ENCODE measurements at places on chromosomes 1 and 21.

DNA sequence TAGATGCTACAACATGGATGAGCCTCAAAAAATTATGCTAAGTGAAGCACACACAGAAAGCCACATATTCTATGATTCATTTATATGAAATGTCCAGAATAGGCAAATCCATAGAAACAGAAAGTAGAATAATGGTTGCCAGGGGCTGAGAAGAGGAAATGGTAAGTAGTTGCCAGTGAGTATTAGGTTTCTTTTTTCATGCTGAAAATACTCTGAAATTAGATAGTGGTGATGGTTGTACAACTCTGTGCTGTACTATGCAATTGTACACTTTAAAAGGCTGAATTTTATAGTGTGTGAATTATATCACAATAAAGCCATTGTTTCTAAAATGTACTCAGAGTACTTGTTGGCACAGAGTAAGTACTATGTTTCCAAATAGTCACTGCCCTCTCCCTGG lies 15.5 kb upstream of the GFI1 start:
- DNase-seq: no peak

GRCh38 chr1:219081943-219082925 lies 91.4 kb upstream of the LYPLAL1 start:
- DNase-seq: no peak

- DNase-seq: peak; percentile 91
Measured at GRCh38 chr1:15178571-15179484, 25.3 kb downstream of the TMEM51 start.

- DNase-seq: no peak
Measured at GRCh38 chr1:90309806-90310205, 314.9 kb downstream of the ZNF326 start.

- DNase-seq: no peak
Measured at GRCh38 chr1:217027403-217028080, 304.3 kb upstream of the ESRRG start.

DNA sequence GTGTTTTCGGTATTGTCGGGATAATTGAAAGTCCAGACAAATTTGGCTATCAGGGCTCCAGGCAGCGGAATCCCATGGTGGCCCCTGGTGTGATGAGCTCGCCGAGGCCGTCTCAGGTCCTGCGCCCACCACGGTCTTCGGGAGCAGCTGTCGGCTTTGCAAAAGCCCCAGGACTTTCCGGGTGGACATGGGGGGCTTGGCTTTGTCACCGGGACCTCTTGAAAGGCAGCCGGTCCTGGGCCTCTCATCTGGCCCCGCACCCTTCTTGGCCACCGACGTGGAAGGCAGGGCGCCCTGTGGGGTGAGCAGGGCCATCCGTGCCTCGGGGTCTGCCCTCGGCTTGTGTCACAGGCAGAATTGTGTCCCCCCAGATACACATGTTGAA lies 87.1 kb upstream of the ACTRT2 start:
- DNase-seq: no peak

- DNase-seq: no peak
Measured at GRCh38 chr1:109799445-109799844, 35.7 kb upstream of the EPS8L3 start.

GRCh38 chr1:27994060-27994459 lies 34.3 kb downstream of the XKR8 start:
- no peak for DNase-seq

GRCh38 chr1:167454894-167455785 lies 63.2 kb downstream of the CD247 start:
- peak; percentile 52 for DNase-seq

GRCh38 chr21:45469273-45470086 lies 64.5 kb downstream of the COL18A1 start:
- DNase-seq: no peak

DNA sequence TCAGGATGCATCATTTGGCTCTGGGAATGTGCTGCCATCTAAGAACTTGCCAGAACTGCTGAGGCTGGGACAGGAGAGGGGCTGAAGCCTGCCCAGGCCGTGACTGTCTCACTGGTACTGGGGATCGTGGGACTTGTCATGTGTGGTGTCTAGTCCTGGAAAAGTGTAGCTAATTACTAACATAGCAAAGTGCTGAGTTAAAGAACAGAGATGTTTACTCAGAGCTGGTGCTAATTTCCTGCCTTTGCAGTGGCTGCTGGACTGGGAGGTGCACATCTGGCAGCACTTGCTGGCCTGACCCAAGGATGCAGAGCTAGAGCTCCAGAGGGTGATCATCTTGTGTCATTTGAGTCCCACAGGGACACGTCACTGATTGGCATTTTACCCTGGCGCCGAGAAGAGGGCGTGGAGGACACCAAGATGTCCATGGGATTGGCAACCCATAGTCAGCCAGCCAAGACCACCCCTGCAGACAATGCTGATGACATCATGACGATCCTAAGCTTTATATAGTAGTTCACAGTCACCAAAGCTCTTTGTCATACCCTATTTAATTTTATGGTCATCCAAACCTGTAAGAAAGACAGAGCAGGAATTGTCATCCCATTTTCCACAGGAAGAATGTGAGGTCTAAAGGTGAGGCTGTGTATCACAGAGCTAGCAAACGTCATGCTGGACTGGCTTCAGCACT lies 110.1 kb upstream of the SLC44A3 start:
- DNase-seq: no peak

GRCh38 chr1:212218911-212219310 lies 66.3 kb upstream of the PPP2R5A start:
- DNase-seq: no peak

GRCh38 chr1:189782295-189782694 lies 695.4 kb downstream of the BRINP3 start:
- DNase-seq: no peak

DNA sequence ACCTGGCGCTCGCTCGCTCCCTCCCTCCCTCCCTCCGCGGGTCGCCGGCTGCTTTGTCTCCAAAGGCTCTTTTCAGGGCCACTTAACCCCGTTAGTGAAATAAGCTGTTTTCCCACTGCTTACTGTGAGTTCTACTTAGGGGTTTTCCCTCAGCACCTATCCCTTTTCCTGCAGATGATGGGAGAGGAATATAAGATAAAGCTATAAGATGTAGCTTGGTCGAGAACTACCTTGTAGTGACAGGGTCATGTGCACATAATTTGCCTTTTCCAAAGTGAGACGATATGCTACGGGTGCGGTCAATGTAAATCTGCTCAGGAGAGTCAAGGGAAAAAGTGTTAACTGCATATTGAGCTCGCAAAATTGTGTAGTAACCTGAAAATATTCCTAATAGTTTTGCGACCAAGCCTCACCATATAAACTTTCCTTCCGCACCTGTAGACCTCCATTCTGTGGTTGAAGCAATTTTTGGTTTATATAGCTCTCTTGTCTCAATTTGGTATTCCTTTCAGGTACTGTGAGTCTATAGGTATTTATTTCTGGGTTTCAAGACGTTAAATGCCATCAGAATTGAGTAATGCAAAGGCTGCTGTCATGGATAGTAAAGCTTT lies 55.8 kb upstream of the BOLA1 start:
- DNase-seq: no peak

DNA sequence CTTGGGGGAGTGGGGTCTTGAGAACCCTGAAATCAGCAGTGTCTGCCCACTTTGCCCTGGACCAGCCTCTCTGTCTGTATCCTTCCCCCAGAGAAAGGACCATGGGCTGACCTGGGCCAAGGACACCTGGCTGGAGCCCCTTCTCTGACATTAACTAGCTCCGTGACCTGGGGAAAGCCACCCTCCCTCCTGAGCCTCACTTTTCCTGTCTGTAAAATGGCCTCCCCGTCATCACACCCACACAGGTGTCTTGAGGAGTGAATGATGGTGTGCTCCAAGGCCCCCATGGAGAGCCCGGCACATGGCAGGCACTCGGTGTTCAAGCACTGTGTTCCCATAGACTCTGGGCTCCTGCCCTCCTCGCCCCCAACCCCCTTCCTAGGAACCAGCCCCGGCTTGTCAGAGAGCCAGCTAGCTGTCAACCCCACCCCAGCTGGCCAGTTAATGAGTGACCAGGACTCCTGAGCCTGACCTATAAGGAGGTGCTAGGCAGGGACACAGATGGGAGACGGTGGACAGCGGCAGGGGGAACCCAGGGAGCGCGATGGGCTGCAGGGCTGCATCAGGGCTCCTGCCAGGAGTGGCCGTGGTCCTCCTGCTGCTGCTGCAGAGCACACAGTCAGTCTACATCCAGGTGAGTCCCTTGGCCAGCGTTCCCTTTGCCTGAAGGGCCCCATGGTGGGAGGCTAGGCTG lies at the start of gene GUCA2B:
TSS of gene GUCA2B (plus strand) at position 504 of the 694 bp plus-strand sequence. CDS start at position 545, 41 bp downstream.
- no peak for DNase-seq

GRCh38 chr21:39137248-39138178 lies 45.7 kb downstream of the PSMG1 start:
- DNase-seq: peak; percentile 63

- no peak for DNase-seq
Measured at GRCh38 chr1:14724678-14725077, 126.2 kb downstream of the KAZN start.

- no peak for DNase-seq
Measured at GRCh38 chr1:2065699-2066098, 15.5 kb downstream of the PRKCZ start.

DNA sequence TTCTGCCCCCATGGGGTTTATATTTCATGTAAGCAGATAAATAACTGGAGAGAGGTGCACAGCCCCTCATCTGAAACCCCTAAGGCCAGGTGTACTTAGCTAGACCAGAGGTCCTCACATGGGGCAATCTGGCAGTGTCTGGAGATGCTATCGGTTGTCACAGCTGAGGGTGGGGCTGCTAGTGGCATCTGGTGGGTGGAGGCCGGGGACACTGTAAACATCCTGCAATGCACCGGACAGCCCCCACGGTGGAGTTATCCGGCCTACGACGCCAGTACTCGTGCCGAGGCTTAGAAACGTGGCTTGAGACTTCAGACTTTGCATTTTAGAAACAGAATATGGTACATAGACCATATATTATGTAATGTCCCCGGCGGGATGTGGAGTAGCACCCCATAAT lies 186.5 kb upstream of the VAMP3 start:
- DNase-seq: no peak

- peak; percentile 61 for DNase-seq
Measured at GRCh38 chr1:240435996-240436566, 175.9 kb downstream of the GREM2 start.

DNA sequence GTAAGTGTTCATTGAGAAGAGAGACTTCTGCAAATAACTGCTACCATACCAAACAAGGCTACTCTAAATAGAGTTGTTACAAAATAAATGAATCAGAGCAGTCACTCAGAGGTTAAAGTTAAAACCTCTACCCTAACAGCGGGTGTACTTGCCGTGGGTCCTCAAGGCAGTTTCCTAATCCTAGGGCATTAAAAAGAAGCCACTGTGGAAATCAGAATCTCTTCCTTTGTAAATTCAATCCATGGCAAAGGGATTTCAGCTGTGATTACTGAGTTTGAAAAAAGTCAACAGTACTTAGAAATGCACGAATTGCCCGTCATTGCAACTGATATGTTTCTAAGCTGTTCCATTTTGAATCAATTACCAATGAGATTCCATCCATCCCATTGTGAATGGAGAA lies 13.5 kb downstream of the TBX15 start:
- DNase-seq: no peak

DNA sequence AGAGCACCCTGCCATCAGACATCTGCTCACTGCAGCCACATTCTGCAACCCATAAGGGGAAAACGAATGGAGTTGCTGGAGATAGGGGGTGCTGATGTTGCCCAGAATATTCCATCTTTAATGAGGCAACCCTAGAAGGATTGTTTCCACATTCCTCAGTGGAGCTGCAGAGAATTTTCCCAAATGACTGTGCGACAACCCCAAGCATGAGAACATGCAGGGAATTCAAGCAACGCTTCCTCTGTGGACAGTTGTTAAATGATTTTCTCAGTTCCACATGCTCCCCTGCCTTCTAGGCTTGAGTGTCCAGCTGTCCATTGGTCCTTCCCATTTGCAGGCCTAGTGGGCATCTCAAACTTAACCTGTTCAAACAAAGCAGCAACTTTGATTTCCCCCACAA lies 20.5 kb upstream of the UBL4B start:
- DNase-seq: no peak

DNA sequence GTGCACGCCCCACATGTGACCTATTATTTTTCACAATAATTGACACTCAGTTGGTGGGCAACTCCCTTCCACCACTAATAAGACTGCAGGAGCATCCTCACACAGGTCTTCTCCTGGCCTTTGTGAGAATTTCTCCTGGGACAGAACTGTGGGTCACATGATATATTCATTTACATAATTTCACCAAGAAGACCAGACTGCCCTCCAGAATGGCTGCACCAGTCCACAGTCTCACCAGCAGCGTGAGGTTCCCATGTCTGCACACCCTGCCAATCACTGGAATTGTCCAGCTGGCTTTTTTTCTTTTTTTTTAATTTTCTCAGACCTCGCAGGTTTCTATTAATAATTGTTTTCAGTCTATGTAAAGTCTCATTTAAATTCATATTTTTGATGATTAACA lies 41.3 kb downstream of the ATP1A1 start:
- no peak for DNase-seq

GRCh38 chr1:167717351-167717750 lies 4.4 kb upstream of the MPZL1 start:
- DNase-seq: no peak

GRCh38 chr1:98048244-98048643 lies 127.4 kb upstream of the DPYD start:
- DNase-seq: peak; percentile 64

DNA sequence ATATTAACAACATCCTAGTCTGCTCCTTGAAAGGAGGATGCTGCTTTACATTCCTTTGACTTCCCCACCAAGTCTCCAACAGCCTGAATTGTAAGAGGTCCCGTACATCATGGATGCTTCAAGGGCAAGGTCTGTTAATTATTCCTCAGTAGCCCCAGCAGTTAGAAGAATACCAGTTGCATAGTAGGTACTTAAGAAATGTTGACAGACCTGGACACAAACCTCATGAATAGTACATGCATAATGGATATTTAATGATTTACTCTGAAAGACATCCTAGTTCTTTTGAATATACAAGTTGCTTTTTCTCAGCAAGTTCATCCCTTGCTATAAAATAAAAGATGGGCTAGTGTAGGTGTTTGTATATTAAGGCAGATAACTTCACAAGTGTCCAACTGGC lies 112.1 kb upstream of the DPYD start:
- no peak for DNase-seq

DNA sequence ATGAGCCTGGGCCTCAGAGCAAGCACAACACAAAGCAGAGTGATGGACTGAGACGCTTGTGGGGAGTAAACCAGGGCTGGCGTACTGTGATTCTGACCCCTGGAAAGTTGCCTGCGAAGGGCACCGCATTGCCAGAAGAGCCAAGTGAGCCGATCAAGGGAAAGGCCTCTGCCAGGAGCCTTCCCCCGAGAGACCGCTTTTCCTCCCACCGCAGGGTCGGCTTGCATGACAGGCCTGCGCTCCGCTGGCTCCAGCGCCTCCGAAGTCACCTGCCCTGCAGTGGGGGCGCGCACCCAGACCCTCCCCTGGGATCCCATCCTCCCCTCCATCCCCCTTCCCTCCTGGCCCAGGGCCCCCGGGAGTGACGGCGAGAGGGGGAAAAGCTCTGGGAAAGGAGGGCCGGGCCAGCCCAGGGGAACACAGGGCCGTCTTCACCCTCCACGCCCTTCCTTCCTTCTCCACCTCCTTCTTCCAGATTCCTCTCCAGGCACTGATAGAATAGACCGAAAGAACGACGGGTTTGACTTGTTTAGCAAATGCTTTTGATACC lies 165.0 kb downstream of the TRIM33 start:
- peak; percentile 38 for DNase-seq

All from RWPE1 (cell line).